ENCODE measurements at places on chromosomes 7 and 10.

GRCh38 chr7:14685167-14685566, 217.4 kb downstream of the DGKB start:
- DNase-seq, result no peak

DNA sequence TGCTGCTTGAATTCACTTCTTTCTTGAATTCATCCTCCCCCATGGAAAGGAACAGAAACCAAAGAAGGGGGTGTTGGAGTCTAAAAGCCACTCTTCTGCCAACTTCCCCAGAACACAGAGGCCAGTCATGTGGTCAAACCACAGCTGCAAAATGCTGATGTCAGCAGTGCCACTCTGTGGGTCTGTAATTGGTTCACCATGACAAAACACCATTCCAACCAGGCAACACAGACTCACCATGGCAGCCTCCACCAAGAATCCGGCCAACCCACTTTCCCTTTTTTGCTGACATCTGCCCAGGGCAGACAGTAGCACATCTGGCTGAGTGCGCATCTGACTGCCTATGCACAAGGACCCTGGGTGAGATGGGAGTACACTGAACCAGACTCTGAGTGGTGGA, 16.8 kb downstream of the OSBPL3 start:
- DNase-seq, result peak; percentile 25

DNA sequence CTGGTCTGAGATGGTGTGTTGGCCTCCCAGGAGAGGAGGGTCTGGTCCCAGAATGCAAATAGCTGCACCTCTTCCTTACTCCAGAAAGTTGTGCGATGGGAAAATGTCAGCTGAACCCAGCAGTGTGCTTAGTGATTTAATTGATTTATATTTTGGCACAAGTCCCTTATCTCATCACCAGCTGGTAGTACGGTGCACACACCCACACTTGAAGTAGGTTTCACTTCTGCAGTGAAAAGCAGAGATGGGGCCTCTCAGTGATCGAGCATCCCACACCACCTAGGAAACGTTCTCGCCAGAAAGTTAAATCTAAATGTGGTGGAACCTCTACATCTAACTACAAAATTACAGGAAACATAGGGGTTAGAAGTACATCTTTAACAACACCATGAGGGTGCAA, 80.4 kb downstream of the UBE3C start:
- no peak for DNase-seq

DNA sequence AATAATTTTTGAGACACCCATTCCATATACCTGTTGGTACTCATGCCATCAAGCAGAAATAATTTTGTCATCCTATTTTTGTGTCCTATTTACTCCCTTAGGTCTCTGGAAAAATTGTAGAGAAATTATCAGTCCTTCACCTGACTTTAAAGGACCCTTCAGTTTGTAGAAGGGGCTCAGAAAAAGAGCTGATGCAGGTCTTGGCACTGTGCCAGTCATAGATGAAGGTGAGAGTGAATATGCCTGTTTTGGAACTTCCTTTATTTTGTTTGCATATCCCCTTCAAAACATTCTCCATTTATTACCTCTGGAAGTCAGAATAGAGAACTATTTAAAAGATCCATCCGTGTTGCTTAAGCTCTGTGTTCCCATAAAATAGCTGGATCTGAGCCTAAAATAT, 321.0 kb upstream of the TPK1 start:
- DNase-seq, result no peak

- no peak for DNase-seq
These were observed 219.3 kb downstream of the THSD7A start for GRCh38 chr7:11612737-11613136.

- DNase-seq, result no peak
These were observed 78.5 kb downstream of the CREB5 start for GRCh38 chr7:28490831-28491230.

GRCh38 chr10:88668465-88668864, 4.2 kb downstream of the LIPF start:
- DNase-seq, result no peak

- no peak for DNase-seq
These were observed 9.3 kb downstream of the TCAF1 start for GRCh38 chr7:143892527-143893300.

DNA sequence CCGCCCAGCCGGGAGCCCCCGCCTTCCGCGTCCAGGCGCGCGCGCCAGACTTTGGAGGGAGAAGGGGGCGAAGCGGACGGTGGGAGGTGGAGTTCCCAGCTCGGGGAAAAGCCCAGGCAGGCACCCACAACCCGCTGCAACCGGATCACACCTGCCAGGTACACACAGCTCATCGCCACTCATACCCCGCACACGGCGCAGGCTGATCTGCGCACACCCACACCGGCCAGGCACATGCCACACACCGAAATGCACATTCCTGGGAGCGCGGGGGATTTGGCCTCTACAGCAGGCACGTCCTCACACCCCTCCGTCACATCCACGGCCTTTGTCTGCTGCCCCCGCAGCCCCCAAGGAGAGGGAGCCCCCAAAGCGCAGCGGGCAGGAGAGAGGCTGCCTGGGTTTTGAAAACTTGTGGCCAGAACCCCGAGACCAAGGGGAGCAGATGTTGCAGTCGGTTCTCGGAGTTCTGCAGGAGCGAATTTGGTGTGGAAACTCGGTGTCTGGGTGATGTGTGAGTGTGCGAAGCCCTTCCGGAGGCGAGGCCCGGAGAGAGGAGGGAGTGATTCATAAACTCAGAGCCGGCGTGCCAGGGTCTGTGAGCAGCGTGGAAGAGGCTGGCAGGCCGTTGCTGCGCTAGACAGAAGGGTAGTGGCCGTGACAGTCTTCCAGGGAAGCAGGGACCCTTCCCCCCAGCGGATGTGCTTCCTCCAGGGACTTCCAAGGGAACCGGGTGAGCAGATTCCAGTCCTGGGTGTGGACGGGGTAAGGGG, 734 bp downstream of the CHST3 start:
- peak; percentile 86 for DNase-seq

DNA sequence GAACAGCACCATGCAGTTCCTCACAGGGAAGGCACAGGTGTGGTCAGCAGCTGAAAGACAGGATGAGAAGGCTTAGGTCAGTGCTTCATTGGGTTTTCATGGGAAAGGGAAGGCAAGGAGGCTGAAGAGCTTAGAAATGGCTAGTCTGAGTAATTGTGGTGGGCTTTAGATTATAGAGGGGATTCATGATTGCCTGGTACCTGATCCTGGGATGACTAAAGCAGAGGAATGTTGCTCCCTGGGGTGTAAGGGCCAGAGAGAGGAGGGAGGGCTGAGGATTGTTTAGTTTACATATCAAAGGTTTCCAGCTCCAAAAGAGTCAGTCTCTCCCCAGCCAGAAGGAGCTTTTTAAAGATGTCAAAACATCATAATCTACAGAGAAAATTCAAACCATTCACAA, 396.3 kb upstream of the POM121L12 start:
- no peak for DNase-seq

GRCh38 chr10:126392469-126392868, 4.2 kb upstream of the ADAM12 start:
- no peak for DNase-seq

DNA sequence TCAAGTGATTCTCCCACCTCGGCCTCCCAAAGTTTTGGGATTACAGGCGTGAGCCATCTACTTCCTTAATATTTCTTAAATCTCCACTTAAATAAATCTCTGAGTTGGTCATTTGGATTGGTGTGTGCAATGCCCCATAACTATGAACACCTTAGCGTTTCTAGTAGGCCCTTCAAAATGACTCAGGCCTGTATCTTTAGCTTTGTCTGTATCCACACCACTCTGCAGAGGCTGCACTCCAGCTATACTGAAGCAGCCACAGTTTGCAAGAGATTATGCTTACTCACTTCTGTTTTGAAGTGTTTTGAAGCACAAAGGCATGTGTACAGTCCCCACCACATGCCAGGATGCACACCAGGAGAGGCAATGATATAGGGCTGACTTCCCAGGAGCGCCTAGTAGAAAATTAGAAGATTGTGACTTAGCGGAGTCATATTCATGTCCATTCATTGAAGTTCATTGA, 2.4 kb upstream of the ST7 start:
- DNase-seq, result no peak

GRCh38 chr7:134368851-134369544, 52.3 kb upstream of the SLC35B4 start:
- peak; percentile 66 for DNase-seq

DNA sequence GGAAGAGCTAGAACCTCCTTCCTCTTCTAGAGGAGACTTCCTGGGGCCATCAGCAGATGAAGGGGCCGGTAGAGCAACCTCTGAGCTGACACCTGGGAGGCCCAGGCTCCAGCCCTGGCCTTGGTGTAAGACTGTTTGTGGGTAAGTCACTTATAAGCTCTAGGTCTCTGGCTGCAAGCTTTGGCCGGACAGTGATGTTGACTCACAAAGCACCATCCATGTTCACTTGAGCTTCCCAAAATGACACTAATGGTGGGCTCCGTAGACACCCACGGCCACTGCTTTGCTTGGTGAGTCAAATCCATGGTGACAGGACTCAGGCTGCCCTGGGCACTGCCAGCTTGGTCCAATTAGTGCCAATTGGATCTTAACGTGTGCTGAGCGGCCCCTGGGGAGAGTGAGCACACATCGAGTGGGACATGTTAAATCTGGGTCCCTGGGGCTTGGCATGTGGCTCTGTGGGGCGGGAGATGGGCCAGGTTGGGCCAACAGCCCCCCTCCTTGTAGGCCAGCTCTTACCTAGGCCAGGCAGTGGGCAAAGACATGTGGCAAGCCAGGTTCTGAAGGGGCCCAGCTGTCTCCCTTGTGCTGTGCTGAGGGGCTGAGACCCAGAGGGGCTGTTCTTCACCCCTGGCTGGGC, 16.7 kb downstream of the NEURL1 start:
- peak; percentile 3 for DNase-seq

DNA sequence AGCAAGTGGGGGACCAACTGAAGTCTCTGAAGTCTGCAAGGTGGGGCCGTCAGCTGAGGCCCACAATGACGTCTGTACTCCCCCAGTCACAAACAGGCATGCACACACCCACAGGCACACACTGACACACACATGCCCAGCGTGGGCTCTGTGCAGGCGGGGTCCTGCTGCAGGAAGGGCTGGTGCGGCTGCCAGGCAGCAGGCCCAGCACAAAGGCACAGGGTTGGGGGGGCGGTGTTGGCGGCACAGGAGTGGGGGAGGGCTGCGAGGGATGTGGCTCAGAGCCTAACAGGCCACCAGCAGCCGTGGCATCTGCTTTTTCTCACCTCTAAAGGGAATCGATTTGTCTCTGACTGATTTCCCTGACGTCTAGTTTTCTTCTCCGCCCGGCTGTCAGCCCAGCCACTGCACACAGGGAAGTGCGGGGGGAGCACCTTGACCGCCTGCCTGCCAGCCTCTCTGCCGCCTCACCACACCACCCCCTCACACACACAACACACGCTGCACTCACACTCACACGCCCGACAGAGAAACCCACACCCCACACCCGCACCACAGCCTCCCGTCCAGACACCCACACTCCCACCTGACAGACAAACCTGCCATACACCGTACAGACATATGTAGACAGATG, 43.5 kb upstream of the ZMIZ1 start:
- no peak for DNase-seq

GRCh38 chr7:36291387-36292316, 98.0 kb upstream of the ANLN start:
- peak; percentile 88 for DNase-seq

- DNase-seq, result no peak
These were observed 62.5 kb downstream of the PWWP2B start for GRCh38 chr10:132459301-132460003.

- no peak for DNase-seq
These were observed 6.2 kb downstream of the FAM241B start for GRCh38 chr10:69636273-69636575.

DNA sequence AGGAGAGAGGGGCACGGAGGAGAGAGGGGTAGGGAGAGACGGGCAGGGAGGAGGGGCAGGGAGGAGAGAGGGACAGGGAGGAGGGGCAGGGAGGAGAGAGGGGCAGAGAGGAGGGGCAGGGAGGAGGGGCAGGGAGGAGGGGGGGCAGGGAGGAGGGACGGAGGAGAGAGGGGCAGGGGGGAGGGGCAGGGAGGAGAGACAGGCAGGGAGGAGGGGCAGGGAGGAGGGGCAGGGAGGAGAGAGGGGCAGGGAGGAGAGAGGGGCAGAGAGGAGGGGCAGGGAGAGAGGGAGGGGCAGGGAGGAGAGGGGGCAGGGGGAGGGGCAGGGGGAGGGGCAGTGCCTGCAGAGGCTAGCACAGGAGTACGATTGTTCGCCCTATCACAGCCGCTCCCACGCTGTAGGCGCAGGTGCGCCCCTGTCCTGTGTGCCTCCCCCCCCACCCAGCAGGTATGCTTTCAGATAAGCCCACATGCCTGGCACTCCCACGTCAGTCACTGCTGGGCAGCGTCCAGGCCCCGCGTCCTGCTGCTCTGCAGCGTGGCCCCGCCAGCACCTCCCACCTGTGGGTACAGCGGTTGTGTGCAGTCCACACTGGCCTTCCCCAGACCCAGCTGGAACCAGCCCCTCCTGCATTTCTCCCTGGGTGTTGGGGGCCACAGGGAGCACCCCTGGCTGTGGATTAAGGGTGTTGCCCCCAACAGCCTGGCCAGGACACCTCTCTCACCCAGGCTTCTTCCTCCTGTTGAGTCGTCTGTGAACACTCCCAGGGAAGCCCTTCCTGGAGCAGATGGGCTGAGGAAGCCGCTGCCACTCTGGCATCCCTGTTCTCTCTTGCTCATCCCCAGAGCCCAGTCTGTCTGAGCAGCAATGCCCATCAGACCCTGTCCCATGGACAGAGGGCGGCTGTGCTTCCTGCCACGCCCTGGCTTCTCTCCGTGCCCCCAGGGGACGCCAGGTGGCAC, 10.8 kb downstream of the NKX6-2 start:
- no peak for DNase-seq

DNA sequence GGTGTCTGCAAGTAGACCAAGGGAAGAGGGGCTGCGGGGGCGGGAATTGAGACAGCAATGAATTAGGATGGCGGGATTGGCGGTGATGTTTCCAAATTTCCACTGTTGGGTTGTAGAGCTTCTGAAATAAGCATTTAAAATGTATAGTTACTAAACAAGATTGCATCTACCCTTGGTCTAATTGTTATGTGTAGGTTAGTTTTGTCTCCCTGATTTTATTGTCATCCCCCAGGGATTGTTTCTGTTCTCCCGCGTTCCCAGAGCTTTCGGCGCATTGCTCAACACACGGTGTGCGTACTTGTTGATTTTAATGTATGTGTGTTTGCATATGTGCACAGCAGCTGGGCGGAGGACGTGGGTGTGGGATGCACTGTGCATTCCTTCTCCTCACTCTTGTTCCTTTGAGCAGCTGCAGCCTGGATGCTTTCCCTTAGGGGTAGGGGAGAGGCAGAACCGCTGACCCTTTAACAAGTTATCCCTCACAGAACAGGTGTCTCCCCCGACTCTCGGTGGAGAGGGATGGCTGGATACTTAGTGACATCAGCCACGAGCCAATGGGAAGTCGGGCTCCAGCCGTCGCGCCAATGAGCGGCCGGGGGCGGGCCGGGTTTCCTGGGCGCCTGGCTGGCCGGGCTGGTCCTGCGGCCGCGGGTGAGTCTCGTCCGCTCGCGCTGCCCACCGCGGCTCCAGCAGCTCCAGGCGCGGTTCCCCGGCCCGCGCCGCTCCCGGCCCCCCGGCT, at the start of gene TSPAN33:
TSPAN33 (plus strand) TSS at position 613 of the 739 bp plus-strand sequence. CDS start 274 bp downstream, outside the sequence.
- peak; percentile 95 for DNase-seq

Measured in AG20443 (cell line).